HFF-Myc (cell line): ENCODE measurements at places on chromosomes 4 and X.

DNA sequence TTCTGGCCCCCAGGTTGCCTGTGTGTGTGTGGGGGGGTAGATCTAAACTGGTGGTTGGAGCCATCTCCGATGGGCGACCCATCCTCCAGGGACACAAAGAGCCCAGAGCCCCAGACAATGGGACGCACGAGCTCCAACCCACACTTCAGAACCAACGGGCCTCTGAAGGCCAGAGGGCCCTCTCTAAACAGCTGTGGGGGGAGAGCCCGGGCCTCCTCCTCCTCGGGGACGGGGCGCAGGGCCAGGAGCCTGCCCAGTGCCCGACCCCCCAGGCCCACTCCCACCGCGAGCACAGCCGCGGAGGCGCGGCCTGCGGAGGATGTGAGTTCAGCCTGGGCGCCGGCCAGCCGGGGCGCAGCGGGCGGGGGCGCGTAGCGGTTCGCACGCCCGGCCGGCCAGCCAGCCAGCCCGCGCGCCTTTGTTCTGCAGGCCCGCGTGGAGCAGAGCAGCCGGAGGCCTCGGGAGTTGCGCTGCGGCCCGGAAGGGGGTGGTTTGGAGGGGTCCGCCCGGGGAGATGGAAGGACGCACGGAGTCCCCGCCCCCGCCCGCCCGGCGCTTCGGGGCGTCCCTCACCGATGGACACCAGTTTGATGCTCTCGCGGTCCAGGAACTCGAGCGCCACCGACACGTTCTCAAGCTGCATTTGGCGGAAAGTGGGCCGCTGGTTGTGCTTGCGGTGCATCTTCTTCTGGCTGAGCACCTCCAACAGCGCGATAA lies 4.0 kb downstream of the FLNA start:
- no peak for DNase-seq

DNA sequence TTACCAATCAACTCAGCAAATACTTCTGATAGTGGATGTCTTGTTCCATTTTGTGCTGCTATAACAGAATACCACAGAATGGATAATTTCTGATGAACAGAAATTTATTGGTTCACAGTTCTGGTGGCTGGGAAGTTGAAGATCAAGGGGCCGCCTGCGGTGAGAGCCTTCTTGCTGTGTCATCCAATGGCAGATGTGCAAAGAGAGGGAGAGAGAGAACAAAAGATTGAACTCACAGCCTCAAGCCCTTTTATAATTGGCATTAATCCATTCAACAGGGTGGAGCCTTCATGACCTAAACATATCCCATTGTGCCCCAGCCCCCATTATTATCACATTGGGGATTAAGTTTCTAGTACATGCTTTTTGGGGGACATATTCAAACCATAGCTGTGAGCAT lies 86.1 kb downstream of the ADGRG4 start:
- no peak for DNase-seq

- DNase-seq, result no peak
Observed at GRCh38 chr4:124694946-124695598, 17.5 kb downstream of the ANKRD50 start.

GRCh38 chrX:126723881-126724280 lies 95.6 kb upstream of the PRR32 start:
- no peak for DNase-seq

DNA sequence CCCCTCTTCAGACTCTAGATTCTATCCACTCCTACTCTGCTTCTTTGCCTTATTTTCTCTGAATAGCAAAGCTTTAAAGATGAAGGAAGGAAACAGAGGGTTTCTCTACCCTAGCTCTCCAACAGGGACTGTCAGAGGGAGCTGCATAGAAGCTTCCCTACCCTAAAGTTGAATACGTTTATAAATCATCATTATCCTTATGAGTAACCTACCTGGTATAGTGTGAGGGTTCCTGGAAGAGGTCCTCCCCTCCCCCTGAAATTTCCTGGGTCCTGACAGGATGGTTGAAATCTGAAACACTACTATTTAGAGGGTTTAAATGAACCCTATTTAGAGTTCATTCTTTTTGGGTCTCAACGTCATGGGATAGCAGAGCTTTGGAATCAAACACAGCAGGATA lies 187.0 kb upstream of the RBPJ start:
- no peak for DNase-seq

GRCh38 chr4:186885289-186885688 lies 161.6 kb upstream of the FAT1 start:
- DNase-seq, result no peak

DNA sequence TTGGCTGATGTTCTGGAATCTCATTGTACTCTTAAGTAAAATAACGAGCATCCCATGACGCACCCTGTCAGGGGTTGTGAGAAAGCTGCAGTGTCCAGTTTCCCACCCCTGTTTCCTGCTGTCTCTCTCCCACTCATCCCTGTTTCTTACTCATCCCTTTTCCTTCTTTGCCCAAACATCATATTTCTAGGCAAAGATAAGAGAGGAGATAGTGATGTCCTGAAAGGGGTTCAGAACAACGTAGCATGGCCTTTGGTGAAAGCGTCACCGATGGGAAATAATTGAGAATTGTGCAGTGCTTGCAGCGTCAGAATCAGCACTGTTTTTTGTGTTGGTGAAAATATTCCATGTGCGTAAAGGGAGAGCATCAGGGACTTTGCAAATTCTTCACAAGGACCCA lies 23.5 kb upstream of the TMEM165 start:
- no peak for DNase-seq

- no peak for DNase-seq
Observed at GRCh38 chr4:182827954-182828353, 89.2 kb downstream of the DCTD start.

GRCh38 chr4:47617607-47618006 lies 132.5 kb downstream of the ATP10D start:
- no peak for DNase-seq

DNA sequence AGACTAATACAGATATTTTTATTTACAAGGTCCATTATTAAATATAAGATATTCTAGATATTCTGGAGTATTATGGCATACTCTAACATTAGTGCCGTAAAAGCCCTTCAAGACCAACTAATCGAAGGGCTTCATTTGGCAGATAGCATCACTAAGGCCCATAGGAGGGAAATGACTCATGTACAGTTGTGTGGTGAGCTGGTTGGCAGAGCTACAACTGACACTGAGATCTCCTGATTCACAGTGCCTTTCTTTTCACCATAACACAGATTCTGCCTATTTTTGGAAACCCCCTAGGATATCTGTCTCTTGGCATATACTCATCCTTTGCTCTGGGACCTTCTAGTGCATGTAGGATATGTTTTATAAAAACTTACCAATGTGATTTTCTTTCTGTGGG lies 201.7 kb upstream of the AFF2 start:
- DNase-seq, result no peak

DNA sequence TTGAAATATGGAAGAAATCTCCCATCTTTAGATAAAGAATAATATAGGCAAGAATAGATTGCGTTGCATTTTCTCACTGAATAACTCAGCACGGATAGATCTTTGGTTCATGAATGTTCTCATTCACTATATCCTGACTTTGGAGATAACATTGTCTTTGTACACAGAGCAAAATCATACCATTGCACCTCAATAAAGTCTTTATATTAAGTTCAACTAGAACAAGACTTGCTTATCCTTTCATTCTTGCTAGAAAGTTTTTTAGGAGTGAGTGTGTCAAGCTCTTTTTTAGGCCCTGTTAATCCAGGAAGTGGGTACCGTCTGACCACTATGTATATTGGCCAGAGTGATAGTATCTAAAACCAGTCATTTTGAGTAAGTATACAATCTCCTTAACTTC lies 658.7 kb downstream of the FSTL5 start:
- DNase-seq, result no peak

DNA sequence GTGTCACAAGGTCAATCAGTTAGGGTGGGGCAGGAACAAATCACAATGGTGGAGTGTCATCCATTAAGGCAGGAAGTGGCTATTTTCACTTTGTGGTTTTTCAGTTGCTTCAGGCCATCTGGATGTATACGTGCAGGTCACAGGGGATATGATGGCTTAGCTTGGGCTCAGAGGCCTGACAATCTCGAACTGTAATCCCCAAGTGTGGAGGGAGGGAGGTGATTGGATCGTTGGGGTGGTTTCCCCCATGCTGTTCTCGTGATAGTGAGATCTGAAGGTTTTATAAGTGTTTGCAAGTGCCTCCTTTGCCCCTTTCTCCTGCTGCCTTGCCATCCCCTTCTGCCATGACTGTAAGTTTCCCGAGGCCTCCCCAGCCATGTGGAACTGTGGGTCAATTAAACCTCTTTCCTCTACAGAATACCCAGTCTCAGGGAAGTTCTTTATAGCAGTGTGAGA lies 36.7 kb upstream of the STS start:
- no peak for DNase-seq

DNA sequence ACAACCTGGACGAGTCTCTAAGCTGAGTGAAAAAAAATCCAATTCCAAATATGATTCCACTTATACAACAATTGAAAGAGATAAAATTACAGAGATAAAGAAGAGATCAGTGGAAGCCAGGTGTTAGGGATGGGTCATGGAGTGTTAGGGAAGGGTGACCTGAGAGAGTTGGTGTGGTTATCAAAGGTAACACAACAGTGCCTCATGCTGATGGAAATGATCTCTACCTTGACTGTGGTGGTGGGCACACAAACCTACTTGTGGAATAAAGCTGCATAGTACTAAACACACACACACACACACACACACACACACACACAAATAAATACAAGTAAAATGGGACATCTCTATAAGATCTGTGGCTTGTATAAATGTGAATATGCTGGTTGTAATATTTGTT lies 26.0 kb downstream of the BEND2 start:
- no peak for DNase-seq

DNA sequence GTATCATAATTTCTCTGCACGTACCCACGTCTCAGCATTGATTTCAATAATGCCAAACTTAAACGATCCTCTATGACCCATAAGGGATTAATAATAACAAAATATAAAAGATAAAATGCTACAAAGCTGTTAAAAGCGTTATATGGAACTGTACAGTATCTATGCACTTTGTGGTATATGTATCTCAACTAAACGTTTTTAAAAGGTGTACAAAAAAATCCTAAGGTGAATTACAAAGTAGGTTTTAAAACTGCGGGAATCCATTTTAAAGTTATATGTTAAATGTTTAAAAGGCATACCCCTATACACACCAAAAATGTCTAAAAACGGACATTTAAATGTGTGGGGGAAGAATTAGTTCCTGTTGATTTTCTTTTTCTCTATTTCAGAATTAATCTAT lies 860 bp downstream of the ZNF182 start:
- DNase-seq, result no peak

- no peak for DNase-seq
Observed at GRCh38 chr4:84420608-84421007, 78.5 kb downstream of the NKX6-1 start.

- DNase-seq, result no peak
Observed at GRCh38 chr4:170005472-170005871, 20.7 kb downstream of the MFAP3L start.

- DNase-seq, result no peak
Observed at GRCh38 chr4:115529126-115529525, 415.7 kb upstream of the NDST4 start.

DNA sequence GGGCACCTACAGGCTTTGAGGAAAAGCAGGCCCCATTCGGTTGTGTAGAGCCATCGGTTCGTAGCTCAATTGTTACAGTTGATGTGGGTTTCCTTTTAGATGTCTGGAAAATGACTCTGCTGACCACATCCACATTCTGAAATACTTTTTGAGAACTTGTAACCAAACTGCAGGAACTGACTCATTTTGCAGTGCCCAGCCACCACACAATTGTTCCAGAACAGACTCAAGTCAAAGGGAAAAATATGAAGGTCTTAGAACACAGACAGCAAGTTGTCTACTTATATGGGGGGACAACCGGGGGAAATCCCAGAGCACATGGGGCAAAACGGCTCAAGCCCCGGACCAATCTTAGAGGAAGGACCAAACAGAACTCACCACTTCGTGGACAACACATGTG lies 557.6 kb upstream of the DIPK2B start:
- DNase-seq, result no peak

GRCh38 chr4:211033-211511 lies 86.8 kb downstream of the ZNF718 start:
- DNase-seq, result no peak

DNA sequence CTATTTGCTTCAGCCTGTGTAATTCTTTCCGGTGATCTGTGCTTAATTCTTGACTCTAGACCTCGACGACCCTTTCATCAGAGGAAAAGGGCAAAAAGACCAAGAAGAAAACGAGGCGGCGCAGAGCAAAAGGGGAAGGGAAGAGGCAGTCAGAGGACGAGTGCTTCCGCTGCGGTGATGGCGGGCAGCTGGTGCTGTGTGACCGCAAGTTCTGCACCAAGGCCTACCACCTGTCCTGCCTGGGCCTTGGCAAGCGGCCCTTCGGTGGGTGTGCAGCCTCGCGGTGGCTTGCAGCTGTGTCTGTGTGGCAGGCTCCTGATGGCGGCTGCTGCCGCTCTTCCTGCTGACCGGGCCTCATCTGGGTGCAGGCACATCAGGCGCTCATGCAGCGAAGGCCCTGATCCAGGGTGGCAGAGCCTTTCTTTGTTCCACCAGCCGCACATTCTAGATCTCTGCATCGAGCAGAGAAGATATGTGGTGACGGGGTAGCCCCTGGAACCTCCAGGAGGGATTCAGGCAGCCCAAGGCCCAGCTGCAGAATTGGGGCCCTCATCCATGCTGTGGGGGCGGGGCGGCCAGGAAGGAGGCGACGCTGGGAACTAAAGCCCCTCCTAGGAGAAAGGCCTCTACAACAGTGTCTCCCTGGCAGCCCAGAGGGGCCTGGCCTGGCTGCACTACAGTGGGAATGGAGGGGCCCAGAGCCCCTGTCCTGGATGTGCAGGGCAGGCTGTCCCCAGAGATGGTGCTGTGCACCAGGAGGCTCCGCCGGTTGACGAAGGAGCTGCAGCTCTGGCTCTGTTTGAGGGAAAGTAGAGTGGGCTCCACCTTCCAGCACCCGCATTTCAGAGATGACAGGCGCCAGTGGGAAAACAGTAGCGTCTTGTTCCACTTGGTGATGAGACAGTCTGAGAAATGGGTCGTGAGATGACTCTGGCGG lies 32.1 kb downstream of the NELFA start:
- DNase-seq, result no peak

DNA sequence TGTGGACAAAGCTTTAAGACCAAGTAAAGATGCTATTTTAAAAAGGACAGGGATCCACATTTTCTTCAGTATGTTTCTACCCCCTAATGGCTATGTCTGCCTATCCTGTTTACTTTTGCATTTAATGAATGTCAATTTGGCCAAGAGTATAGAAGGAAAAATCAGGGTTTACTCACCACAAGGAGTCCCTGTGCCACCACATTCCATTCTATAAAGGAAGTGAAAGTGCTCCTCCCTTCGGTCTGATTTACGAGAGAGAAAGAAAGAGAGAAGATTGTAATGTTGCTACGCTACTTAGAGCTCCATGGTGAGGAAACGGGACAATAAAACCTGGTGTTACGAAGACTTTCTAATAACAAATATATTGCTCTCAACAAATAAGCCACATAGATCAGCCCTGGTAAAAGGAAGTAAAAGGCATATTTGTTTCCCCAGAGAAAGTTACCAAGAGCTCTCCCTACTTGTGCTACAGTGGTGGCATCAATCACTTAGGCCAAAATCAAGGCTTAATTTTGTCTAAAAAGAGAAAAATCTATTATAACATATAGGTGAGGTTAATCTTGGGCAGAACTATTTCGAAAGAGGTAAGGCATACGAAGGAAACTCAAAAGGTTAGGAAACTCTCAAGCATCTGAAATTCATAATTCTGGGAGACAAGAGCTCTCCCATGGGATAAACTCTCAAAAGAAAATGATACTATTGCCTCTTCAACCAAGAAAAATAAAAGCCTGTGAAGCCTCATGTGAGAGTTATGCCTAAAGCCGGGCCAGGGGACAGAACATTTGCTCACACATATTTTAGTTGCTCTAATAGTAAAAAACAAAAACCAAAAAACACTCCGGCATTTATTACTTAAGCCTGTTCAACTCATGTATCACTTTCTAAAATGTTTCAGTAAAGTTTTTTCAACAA lies 29.5 kb downstream of the TAPT1 start:
- peak; percentile 30 for DNase-seq
